Karpas-422 (cell line): ENCODE measurements at places on chromosomes 4 and X.

DNA sequence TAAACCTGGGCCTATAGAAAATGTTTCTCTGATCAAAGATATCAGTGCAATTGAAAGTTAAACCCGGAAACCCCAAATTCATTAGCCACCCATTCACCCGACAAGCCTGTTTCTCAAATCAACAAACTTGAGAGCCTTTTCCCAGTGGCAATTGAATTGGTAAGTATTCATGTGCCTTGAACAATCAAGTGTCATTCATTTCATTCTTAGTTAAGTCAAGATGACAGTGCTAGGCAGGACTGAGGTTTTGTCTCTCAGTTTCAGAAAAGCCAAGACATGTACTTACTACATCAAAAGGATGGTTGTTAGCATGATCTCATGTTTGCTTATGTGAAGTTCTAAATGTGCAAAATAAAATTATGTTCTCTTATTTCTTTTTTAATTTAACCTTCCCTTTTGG is 32.3 kb downstream of the CC2D2A start:
- H3K27me3 ChIP-seq = no peaks in the 10 kb centered on the region
- H3K4me3 ChIP-seq = no peak overlapping the region
- no peak overlapping the region for H3K27ac ChIP-seq
- H3K36me3 ChIP-seq = no peaks in the 10 kb centered on the region
- no peaks in the 10 kb centered on the region for H3K4me1 ChIP-seq

DNA sequence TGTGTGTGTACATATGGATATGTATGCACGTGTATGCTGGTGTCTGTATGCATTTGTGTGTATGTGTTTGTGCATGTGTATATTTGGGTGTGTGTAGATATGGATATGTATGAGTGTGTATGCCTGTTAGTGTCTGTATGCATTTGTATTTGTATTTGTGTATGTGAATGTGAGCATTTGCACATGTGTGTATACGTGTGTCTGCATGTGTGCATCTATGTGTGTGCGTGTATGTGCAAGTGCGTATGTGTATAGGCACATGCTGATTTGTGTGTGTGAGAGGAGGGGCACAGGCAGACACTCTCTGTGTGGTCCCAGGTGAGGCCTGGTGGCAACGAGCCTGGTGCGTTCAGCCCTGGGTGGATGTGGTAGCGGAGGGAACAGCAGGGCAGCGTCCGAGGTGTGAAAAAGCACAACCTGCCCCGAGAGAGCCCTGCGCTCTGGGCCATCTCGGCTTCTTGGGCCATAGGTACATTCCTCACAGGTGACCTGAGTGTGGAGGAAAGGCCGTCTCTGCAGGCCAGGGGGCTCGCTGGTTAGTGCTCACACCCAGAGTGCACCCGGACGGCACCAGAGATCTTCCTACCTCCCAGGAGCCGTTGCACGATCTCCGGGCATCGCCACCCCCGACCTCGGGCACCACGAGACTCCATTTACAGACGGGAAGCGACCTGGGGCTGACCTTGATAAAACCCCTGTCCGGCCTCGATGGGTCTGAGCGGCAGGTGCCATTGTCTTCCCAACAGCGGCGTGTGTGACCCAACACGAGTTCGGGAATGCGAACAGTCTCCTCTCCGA is 45.0 kb downstream of the ASMT start:
- H3K4me3 ChIP-seq = no peak overlapping the region
- no peaks in the 10 kb centered on the region for H3K36me3 ChIP-seq

- DNase-seq = no peak
- no peak overlapping the region for H3K4me3 ChIP-seq
- no peaks in the 10 kb centered on the region for H3K36me3 ChIP-seq
- H3K4me1 ChIP-seq = no peaks in the 10 kb centered on the region
- H3K27me3 ChIP-seq = no peaks in the 10 kb centered on the region
These were observed 67.9 kb upstream of the TBL1X start for GRCh38 chrX:9396930-9397329.

GRCh38 chr4:4961936-4962335 is 57.3 kb downstream of the CYTL1 start:
- H3K4me3 ChIP-seq = no peak overlapping the region
- no peak for DNase-seq
- H3K36me3 ChIP-seq = no peaks in the 10 kb centered on the region; the same call in 1 of the 2 replicates
- H3K4me1 ChIP-seq = no peaks in the 10 kb centered on the region
- no peaks in the 10 kb centered on the region for H3K27me3 ChIP-seq

DNA sequence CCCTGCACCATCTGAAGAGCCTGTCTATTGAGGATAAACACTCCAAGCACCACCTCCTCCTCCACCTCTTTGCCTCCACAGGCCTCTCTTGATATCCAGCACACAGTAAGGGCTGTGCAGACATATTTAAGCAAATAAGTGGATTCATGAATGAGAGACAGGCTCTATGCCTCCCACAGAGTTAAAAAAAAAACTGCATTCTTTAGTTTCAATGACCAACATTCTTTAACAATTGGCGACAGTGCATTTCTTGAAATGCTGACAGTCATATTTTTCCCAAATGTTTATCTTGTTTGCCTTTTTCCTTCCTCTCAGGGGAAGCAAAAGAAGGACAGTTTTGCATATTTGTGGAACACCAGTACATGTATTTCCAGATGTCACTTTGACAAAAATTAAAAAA is 38.6 kb downstream of the MXRA5 start:
- no peak overlapping the region for H3K27ac ChIP-seq
- no peaks in the 10 kb centered on the region for H3K27me3 ChIP-seq
- no peak for DNase-seq
- H3K36me3 ChIP-seq = no peaks in the 10 kb centered on the region

DNA sequence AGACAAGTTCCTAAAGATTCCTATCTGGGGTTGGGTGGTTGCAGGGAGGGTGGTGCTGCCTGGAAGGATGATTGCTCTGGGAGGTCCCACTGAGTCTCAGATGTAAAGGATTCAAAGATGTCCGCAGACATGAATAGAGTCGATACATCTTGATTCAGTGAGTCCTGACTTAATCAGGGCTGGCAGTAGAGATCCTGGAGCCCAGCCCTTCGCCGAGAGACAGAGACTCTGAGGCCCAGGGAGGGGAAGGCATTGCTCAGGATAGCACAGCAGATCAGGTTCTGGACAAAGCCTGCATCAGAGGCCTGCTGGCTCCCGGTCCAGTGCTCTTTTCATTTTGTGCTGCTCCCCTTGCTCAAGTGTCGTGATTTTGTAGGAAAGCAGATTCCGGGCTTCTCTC is 21.7 kb downstream of the PJA1 start:
- H3K4me3 ChIP-seq = no peak overlapping the region
- no peak overlapping the region for H3K27ac ChIP-seq
- no peaks in the 10 kb centered on the region for H3K4me1 ChIP-seq
- no peaks in the 10 kb centered on the region for H3K36me3 ChIP-seq
- DNase-seq = no peak
- no peaks in the 10 kb centered on the region for H3K27me3 ChIP-seq

DNA sequence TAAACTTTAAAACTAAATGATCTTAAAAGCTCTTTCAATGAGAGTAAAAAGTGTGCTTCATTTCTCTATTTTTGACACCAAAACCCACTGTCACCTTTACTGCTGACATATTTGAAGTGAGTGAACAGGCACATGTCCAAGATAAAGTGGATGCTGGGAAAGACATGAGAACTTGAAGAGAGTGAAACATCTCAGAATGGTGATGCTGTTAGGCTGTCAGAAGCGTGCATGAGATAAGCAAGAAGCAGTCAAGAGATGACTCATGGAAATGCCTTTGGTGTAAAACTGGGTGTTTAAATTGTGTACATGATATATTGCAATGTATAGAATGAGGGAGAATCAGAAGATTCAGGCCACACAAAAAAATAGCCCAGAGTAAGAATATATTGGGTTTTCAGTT is 21.8 kb upstream of the GBA3 start:
- H3K4me1 ChIP-seq = no peaks in the 10 kb centered on the region
- no peaks in the 10 kb centered on the region for H3K27me3 ChIP-seq
- no peaks in the 10 kb centered on the region for H3K36me3 ChIP-seq

GRCh38 chr4:168397611-168398169 is 79.1 kb upstream of the DDX60 start:
- H3K36me3 ChIP-seq = no peaks in the 10 kb centered on the region
- H3K4me3 ChIP-seq = no peak overlapping the region
- H3K27ac ChIP-seq = no peak overlapping the region
- DNase-seq = no peak
- H3K27me3 ChIP-seq = no peaks in the 10 kb centered on the region

DNA sequence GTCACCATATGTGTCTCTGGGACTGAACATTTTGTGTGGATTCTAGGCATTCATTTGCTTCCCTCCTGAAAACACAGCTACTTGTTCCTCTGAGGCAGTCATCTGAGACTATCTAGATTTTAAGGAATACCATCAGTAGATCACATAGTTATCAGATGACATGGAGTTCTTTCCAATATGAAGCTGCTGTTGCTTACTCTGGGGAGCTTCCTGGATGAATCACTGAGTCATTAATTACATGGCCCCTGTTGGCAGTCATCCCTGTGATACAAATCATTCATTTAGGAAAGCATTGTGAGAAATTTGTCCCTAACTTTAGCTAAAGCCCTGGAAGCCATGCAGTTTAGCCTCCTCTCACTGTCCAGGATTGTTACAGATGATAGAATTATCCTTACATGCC is 98.2 kb upstream of the ARSJ start:
- no peaks in the 10 kb centered on the region for H3K4me1 ChIP-seq
- H3K36me3 ChIP-seq = no peaks in the 10 kb centered on the region
- H3K27me3 ChIP-seq = no peaks in the 10 kb centered on the region
- no peak overlapping the region for H3K27ac ChIP-seq
- no peak overlapping the region for H3K4me3 ChIP-seq

GRCh38 chrX:132763528-132763927 is 194.9 kb downstream of the HS6ST2 start:
- H3K4me1 ChIP-seq = no peaks in the 10 kb centered on the region
- H3K4me3 ChIP-seq = no peak overlapping the region
- no peak for DNase-seq
- H3K27ac ChIP-seq = no peak overlapping the region
- H3K27me3 ChIP-seq = no peaks in the 10 kb centered on the region

GRCh38 chr4:7451434-7451789 is 16.7 kb upstream of the PSAPL1 start:
- no peaks in the 10 kb centered on the region for H3K27me3 ChIP-seq
- no peaks in the 10 kb centered on the region for H3K36me3 ChIP-seq
- no peak for DNase-seq
- H3K27ac ChIP-seq = no peak overlapping the region
- no peak overlapping the region for H3K4me3 ChIP-seq

DNA sequence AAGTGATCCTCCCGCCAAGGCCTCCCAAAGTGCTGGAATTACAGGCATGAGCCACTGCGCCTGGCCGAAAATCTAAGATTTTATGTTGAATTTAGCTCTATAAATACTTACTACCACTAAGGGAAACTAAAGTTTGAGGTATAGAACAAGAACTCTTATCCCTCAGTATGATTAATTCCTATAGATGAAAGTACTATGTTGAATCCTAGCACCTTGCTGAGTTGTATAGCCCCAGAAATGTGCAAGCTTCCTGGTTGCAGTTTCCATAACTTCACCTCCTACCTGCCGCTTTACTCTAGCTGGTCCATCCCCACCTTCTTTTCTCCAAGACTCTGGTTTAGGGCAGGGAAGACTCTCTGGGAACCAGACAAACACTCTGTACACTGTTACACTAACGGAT is 11.8 kb upstream of the TSPAN5 start:
- no peak overlapping the region for H3K4me3 ChIP-seq
- H3K4me1 ChIP-seq = no peaks in the 10 kb centered on the region
- DNase-seq = no peak

DNA sequence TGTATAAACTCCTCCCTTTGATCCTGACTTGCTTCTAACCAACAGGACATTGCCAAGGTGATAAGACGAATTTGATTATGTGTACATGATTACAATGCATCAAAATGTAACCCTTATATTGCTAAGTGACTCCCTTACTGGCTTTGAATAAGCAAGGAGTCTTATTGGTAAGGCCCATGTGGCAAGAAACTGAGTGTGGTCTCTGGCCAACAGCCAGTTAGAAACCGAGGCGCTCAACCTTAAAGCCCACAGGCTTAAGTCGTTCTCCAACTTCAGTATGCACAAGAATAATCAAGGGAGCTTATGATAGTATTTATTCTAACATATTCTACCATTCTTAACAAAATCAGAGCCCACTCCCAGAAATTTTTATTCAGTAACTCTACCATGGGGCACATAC is 374.2 kb upstream of the F9 start:
- no peaks in the 10 kb centered on the region for H3K4me1 ChIP-seq
- H3K27me3 ChIP-seq = no peaks in the 10 kb centered on the region

- H3K36me3 ChIP-seq = no peaks in the 10 kb centered on the region
- H3K4me1 ChIP-seq = peaks cover 61% of the 10 kb centered on the region
- H3K27me3 ChIP-seq = no peaks in the 10 kb centered on the region
- peak overlapping the region; percentile 53 for H3K4me3 ChIP-seq
- DNase-seq = peak; percentile 90
- H3K27ac ChIP-seq = peak overlapping the region; percentile 70
These were observed 30.9 kb downstream of the NIPAL1 start for GRCh38 chr4:48047421-48047844.

GRCh38 chr4:140326395-140326993 is 47.0 kb upstream of the SCOC start:
- no peaks in the 10 kb centered on the region for H3K36me3 ChIP-seq
- peaks cover 8% of the 10 kb centered on the region; the same call in 1 of the 2 replicates for H3K4me1 ChIP-seq
- no peaks in the 10 kb centered on the region for H3K27me3 ChIP-seq
- peak; percentile 76 for DNase-seq
- H3K27ac ChIP-seq = no peak overlapping the region

DNA sequence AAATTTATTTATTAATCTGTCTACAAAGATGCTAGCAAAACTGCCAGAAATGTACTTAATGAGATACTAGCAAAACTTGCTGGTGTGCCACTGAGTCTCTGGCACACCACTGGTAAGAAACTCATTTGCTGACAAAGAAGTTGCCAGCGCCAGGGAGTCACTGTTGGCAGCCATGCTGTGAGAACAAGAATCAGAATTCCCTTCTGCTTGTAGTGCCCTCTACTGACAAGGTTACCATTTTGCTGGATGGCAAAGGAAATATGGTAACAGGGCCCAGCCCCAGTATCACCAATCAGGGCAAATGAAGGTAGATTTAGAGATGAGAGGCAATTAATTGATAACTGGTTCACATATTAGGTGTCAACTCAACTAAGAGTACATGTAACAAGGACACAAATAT is 750.1 kb upstream of the ADGRL3 start:
- H3K4me1 ChIP-seq = no peaks in the 10 kb centered on the region
- no peak for DNase-seq
- no peaks in the 10 kb centered on the region for H3K36me3 ChIP-seq
- H3K27me3 ChIP-seq = no peaks in the 10 kb centered on the region
- no peak overlapping the region for H3K27ac ChIP-seq

GRCh38 chr4:126223784-126224407 is 909.1 kb downstream of the FAT4 start:
- no peaks in the 10 kb centered on the region for H3K36me3 ChIP-seq
- DNase-seq = peak; percentile 52
- H3K4me1 ChIP-seq = no peaks in the 10 kb centered on the region
- H3K27me3 ChIP-seq = no peaks in the 10 kb centered on the region
- no peak overlapping the region for H3K27ac ChIP-seq
- no peak overlapping the region for H3K4me3 ChIP-seq
